ENCODE measurements at places on chromosomes 5 and 9. TPM values are rescaled to one million over a fixed set of nuclear protein-coding genes. Genes with fewer than 3 reads are reported as not detected.

DNA sequence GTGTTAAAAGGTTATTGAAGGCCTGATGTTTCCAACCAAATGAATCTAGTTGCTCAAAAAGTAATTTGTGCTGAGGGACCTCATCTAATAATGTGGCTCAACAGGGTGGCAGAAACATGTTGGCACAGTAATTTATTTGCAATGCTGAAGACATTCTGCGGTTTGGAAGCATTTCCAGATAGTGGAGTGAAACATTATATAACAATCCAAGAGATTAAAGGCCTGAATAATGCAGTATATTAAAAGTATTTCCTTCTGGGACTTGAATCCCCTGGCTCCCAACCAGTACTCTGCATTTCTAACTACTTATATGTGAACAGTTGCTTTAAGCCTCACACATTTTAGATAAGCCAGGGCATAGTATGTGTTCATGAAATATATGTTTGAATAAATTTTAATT lies 25.9 kb upstream of the ALDH1A1 start:
- no peak for DNase-seq

DNA sequence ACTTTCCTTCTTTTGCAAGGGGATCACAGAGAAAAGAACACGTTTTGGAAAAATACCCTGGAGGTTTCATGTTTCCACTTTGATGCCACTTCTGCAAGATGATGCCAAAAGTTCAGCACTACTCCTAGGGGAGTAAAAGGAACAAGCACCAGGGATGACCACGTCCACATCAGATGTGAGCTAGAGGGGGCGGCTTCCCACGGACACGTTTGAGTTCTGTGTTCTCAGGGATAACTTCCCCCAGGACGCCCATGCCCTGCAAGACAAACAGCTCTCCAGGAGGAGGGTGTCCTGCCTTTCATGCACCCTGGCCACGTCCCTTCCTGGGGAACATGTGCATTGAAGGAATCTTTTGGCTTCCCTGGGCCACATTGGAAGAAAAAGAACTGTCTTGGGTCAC lies 66.6 kb upstream of the TRIO start:
- DNase-seq: no peak

Gene GMCL2
- total RNA-seq: not detected

Gene MEGF10
- total RNA-seq: 12.5 TPM
